SHP77 (cell line): ENCODE measurements at places on chromosomes 2 and 18.

DNA sequence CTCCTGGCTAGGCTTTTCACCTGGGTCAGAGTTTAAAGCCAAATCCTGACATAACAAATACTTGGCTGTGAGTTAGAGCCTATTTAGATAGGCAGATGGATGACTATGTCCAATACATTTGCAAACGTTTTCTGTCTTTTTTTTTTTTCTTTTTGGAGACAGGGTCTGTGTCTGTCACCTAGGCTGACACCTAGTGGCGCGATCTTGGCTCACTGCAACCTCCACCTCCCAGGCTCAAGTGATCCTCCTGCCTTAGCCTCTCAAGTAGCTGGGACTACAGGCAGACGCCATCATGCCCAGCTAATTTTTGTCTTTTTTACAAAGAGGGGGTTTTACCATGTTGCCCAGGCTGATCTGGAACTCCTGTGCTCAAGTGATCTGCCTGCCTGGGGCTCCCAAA lies 124.8 kb downstream of the DYM start:
- DNase-seq = peak; percentile 3

DNA sequence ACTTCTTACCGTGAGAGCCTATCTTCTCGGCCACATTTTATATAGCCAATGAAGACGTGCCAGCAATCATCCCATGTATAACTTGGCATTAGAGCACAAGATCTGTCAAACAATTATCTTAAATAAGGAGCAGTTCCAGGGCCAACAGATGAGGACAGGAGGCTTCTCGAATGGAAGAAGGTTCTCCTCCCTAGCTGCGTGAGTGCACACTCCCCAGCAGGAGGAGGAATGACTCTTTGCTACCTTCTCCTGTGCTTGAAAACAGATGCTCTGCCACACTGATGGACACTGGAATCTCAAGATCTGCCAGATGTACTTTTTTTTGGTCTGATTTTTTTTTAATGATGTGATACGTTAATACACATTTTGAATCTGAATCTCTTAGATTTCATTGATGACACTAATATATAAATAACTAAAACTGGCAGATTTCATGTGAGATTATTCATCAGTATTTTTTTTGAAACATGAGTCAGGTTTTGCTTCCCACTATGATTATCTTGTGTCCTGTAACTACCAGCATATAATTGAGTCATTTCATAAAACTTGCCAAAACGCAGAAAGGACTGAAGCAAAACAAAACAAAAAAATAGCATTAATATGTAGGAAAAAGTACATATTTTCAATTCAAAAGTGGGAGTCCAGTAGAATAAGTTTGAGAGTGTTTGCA lies 626 bp upstream of the VIT start:
- DNase-seq = no peak

DNA sequence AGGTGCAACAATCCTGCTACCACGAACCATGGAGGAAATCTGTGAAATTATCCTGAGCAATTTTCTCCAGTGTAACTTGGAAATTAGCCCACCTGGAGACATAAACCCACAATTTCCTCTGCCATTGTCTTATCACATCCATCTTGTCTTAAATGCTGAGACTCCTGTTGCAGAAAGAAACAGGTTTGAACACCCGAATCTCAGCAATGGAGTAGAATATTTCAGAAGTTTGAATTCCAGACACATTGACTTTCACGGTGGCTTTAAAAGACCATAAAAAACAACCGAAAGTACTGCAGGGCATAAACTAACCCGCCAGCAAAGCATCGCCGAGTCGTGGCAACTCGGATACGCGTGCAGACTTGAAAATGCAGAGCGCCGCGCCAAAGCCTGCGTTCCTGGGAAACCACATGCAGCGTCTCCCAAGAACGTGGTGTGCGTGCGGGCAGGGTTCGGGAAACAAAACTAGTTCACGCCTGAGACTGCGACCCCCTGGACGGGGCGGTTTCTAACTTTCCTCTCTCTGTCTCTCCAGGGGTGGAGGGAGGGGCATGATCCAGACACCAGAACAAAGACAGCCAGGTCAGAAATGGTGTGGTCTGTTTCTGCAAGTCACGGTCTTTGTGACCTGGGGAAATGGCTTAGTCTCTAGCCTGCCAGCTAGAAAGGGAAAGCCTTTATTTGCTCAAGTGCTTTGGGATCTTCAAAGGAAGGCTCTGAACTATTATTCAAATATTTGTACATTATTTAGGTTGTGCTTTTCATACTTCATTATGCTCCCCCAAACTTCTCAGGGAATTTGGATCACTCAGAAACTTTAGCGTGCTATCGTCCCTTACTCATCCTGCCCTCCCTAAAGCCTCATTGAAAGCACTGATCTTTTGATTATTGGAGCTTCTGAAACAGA lies 26.9 kb upstream of the KCTD1 start:
- no peak for DNase-seq

DNA sequence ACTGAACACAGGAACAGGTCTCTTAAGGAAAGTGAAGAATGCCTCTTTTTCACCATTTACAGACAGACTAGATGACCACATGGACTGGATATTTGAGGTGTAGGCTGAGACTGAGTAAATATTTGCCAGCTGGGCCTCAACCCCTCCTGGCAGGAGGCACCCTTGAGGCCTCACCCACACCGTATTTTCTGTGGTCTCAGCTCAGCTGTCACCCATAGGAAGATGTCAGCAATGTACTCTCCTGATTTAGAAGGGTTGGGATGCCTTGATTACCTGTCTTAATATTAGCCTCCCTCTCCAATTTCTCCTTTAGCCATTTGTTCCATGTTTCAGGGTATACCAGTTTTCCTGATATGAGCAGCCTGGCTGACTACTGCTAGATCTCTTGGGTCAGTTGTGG lies 20.3 kb downstream of the ADCYAP1 start:
- peak; percentile 32 for DNase-seq

GRCh38 chr18:65202091-65202490 lies 548.7 kb upstream of the CDH7 start:
- no peak for DNase-seq

DNA sequence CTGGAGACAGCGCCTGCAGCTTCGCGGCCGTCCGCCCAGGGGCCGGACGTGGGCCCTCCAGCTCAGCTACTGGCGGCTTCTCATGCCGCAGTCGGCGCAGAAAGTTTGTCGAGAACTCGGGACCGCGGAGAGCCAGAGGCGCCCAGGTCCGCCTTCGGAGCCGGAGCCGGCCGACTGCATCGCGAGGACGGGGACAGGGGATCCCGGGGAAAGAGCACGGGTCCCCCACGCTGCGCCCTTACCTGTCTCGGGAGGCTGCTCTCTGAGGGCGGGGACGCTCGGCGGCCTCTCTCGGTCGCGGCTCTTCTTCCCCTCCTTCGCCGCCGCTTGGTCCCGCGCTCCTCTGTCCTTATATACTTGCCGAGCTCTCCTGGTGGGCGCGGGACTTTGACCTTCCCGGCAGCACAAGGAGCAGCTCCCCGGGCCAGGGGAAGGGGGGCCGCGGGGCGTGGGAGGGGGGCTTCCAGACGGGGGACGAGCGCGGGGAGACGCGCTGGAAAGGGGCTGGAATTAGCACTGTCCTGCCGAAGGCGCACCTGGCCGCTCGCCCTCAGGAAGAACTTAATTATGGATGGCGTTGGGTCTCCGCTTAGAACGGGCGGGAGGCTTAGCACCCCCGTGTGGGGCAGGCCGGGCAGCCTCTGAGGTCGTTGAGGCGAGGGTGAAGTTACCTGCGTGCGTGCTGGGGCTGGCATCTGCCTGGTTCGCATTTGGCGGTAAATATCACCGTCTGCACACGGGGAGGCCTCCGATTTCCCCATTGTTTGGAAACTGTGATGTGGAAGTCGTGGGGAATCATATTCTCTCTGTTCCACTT lies at the start of gene POMC:
POMC (minus strand) TSS at position 325 of the 817 bp plus-strand sequence. CDS start 3,808 bp downstream, outside the sequence.
- DNase-seq = no peak

DNA sequence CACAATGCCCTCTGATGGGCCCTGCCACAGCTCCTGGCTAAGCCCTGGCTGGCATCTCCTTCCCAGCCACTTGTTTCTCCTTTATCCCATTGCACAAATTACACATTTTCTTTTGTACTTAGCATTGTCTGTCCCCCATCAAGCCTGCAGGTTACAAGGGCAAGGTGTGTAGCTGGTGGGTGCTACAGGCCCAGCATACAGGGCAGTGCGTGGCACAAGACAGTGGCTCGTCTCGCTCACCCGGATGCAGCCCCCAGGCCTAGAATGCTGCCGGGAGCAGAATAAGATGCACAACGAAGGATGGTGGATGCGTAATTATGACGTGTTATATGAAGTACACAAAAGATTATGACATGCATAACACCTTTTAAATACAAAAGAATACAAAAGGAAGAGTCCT lies 87.6 kb downstream of the EIPR1 start:
- no peak for DNase-seq

- no peak for DNase-seq
These were observed 25.7 kb downstream of the BCL11A start for GRCh38 chr2:60527762-60528161.

- no peak for DNase-seq
These were observed 103.2 kb upstream of the HS6ST1 start for GRCh38 chr2:128421861-128422311.

- DNase-seq = no peak
These were observed 15.9 kb downstream of the SMAD7 start for GRCh38 chr18:48934723-48935432.

GRCh38 chr18:48902856-48903601 lies 47.7 kb downstream of the SMAD7 start:
- DNase-seq = no peak

- no peak for DNase-seq
These were observed 117.4 kb upstream of the NPAS2 start for GRCh38 chr2:100702438-100703109.

GRCh38 chr2:4553241-4553640 lies 849.9 kb downstream of the DCDC2C start:
- DNase-seq = no peak

DNA sequence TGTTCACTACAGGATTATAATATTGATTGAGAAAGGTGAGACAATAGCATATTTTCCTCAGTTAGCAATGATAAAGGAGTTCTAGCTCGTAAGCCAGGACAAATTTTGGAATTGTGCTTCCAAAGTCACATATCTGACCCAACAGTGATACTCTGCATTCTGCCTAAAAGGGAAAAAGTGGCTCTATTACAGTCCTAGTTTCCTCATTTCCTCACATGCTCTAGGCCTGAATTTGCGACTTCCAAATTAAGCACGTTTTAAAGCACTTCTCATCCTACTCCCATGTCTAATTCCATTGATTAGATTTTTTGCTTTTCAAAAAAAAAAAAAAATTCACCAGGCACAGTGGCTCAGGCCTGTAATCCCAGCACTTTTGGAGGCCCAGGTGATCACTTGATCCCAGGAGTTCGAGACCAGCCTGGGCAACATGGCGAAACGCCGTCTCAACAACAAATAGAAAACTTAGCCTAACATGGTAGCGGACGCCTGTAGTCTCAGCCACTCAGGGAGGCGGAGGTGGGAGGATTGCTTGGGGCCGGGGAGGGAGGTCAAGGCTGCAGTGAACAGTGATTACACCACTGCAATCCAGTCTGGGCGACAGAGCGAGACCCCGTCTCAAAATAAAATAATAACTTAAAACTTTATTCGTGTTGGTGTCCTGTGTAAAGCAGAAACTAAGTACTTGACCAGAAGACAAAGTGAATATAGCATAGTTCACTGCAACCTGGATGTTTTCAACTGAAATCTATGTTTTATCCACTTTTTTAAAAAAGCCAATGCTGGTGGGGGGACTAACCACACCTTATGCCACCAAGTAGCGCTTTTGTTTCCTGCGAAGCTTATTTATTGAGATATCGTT lies 1.5 kb downstream of the ESCO1 start:
- DNase-seq = peak; percentile 38

DNA sequence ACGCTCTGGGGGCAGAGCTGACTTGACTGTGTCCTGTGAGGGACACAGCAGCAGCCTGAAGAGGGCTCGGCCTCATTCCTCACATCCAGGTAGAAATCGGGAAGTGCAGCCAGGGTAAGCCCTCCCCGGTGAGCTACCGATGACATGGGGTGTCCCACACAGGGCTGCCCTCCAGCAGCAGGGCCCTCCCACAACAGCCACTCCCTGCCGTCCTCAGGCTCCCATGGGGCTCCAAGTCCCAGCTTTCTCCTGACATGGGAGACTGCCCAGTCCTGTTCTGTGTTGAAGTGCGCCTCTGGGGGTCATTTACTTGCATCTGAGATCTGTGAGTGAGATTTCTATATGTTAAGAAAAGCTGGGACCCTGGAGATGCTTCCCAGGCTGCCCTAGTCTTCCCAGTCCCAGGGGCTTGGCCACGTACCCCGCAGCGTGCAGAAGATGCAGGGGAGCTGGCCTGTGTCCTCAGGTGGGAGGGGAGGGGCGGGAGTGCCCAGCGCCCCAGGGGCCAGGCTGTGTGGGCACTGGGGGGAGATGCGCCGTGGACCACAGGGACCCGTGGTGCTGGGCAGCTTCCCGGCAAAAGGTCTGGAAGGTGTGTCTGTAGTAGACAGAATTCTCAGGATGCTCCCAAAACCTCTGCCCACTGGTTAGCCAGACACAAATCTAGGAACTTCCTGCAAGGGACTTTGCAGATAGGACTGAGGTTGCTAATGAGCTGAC lies 87.9 kb downstream of the FAM168B start:
- no peak for DNase-seq

GRCh38 chr18:34976123-34976522 lies 65.1 kb upstream of the MAPRE2 start:
- DNase-seq = no peak

- DNase-seq = no peak
These were observed 47.2 kb downstream of the SPOPL start for GRCh38 chr2:138548796-138549195.
